ENCODE measurements at places on chromosomes 4 and X.

GRCh38 chr4:2253160-2254084, 8.5 kb downstream of the MXD4 start:
- no peak for DNase-seq

- DNase-seq: no peak
These were observed 314 bp downstream of the DNASE1L1 start for GRCh38 chrX:154408659-154409221.

DNA sequence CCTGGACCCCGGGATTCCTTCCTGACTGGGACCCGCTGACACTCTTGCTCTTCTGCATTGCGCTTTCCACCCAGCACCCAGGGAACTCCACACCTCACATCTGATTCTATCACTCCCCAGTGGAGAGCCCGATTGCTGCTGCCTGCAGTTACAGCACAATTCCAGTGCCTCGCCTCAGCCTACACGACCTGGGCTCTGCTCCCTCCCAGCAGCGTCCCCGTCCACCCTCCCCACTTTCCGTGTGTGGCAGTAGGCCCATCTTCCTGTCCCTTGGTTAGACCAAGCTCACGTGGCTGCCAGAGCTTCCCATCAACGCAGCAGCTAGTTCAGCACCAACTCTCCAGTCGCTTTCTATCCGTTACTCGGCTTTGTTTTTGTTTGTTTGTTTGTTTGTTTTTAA, 66.6 kb upstream of the SORBS2 start:
- no peak for DNase-seq

DNA sequence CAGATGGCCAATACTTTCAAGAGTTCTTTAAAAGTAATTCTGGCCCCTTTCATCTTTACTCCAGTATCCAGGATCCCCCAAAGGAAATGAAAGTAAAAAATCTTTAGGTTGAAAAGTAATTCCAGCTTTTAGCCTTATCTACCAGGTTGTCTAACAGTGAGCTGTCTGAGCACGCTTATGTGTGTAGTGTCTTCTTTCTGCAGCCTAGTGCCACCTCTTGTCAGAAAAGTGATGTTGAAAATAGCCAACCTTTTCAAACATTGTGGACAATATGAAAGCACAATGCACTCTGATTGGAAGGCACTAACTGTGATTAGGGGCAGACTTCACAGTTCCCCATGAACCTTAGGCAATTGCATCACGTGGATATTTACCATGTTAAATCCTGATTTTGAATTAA, 92.1 kb downstream of the RELL1 start:
- DNase-seq: no peak

GRCh38 chr4:56730097-56730496, 49.0 kb upstream of the HOPX start:
- no peak for DNase-seq

GRCh38 chrX:95893636-95894035, 791.0 kb upstream of the DIAPH2 start:
- no peak for DNase-seq

GRCh38 chr4:86935853-86936733, 1.3 kb downstream of the AFF1 start:
- DNase-seq: peak; percentile 79
